ENCODE measurements at places on chromosomes 16 and 17.

- DNase-seq: no peak
Measured at GRCh38 chr17:50787106-50787505, 19.8 kb upstream of the ANKRD40CL start.

GRCh38 chr17:44097110-44097958 is 26.1 kb downstream of the HDAC5 start:
- DNase-seq: no peak

DNA sequence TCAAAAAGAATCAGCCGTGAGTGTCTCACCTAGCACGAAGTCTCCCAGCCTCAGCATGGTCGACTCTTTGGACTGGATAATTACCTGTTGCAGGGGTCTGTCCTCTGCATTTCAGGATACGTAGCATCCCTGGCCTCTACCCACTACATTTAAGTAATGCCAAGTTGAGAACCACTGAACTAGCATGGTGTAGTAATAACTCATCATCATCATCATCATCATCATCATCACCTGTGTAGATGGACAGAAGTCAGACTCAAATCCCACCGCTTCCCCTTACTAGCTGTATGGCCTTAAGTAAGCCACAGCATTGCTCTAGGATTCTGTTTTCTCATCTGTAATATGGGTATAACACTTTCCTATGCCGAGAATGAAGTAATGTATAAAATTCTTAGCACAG is 373.1 kb upstream of the XYLT1 start:
- DNase-seq: no peak

DNA sequence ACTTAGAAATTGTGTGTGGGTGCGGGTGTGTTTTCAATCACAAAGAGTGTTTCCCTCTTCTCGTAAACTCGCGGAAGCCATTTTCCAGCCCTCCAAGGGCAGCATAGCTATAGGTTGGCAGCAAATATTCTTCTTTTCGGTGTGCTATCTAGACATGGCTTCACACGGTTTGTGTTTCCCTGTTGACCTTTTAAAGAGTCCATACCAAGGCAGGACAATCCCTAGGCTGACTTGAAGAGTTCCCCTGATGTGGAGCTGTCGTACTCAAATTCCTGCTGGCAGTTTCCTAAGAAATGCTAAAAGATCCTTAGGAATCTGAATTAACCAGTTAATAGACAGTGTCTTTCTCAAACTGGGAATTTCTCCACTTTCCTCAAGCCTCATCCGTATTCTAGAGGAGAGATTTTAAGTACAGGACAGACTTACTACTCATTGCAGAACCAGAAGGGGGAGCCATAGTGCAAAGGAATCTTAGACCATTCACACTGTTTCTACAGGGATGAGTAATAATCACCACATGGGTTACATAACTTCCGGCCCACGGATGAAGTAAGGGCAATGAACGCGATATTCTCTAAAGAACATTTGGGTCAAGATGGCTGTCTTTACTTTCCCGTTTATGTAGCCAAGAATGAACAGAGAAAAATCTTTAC is 288.6 kb upstream of the ELAC2 start:
- no peak for DNase-seq

DNA sequence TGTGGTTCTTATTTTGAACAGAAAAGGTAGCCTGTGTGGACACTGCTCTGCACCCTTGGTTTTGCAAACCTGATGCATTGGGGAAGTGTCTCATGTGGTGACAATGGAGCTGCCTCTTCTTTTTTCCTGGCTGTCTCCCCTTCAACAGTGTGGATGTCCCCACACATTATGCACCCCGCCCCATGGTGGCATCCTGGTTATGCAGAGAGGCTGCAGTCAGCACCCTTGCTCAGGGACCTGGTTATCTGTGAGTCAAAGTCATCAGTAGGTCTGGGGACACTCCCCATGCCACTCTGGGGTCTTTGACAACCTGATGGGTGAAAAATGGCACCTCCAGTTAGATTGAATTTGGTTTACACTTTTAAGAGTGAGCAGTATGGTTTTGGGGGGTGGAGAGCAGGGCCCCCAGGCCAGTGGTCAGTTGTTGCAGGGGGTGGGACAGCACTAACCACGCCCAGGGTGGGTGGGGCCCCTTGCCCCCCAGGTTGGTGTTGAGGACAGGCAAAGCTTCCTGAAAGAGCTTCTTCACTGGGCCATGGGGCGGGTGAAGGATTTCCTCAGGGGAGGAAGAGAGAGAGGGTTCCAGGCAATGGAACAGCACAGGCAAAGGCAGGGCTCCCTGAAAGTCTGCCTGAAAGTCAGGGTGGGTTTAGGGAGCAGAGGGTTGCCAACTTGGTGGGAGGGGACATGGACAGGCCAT is 24.6 kb upstream of the KCNJ12 start:
- no peak for DNase-seq

- DNase-seq: no peak
Measured at GRCh38 chr16:46897471-46897870, 13.3 kb downstream of the GPT2 start.

DNA sequence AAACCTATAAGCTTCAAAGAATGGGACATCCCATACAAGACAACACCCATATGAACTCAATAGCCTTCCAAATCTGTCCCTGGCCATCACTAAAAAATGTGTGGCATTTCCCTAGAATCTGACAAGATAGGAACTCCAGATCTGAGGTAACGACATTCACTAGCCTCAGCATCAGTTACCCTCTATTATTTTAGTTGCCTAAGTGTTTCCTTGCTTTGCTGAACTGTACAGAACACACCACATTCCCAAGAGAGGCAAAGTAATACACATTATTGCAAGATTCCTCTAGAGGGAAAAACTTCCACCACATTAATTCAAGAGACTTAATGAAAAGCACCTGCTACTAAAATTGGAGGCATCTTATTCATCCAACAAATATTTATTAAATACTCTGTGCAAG is 5.0 kb downstream of the LSM12 start:
- DNase-seq: no peak

- no peak for DNase-seq
Measured at GRCh38 chr17:76179496-76180467, 38.7 kb upstream of the FOXJ1 start.

DNA sequence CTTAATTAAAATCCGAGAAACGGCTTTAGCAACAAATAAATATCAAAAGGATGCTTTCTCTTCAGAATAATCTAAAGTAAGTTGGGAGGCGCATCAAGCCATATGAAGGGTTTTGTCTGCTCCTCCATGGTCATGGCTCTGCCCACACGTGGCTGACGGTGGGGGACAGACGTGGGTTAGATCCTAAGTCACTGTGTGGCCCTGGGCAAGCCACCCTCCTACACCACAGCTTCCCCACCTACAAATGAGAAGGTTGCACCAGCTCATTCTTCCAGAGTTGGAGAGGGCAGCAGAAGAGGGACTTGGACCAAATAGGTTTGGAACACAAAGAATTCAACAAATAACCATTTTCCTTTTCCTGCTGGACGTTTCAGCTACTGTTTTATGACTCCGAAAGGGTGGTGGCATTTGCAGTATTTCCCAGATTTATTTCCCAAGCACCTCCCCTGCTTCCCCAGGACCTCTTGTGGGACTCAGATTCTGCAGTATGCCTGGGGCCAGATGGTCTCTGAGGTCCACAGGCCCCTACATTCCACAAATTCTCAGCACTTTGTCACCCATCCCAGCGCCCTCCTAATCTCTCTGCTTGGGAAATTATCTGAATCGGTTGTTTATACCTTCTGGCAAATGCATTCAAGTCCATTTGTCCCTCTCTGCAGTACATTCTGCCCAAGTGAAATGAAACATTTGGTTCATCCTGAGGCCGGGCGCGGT is 17.8 kb downstream of the LRRC75A start:
- DNase-seq: no peak

DNA sequence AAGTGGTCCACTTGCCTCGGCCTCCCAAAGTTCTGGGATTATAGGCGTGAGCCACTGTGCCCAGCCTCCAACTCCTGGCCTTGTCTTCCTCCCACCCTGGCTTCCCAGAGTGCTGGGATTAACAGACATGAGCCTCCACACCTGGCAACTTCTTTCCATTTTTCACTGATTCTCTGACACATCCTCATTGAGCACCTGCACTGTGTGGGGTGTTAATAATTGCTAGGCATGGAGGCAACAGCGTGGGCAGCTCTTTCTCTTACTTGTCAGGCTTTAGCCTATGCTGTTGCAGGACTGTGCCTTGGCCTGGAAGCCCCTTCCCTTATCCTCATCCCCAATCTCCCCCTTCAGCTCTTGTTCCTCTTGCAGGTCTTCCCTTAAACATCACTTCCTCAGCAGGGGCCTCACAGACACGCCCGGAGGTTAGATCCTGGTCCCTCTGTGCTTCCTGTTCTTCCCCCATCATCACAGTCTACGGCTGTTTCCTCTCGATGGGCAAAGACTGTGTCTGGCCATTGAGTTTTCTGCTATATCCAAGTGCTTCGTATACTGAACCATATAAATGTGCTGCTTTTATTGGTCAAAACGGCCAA is 7.9 kb downstream of the QPRT start:
- no peak for DNase-seq

- DNase-seq: no peak
Measured at GRCh38 chr16:23941025-23941424, 105.2 kb downstream of the PRKCB start.

- DNase-seq: no peak
Measured at GRCh38 chr16:83539736-83540490, 267.9 kb upstream of the HSBP1 start.

DNA sequence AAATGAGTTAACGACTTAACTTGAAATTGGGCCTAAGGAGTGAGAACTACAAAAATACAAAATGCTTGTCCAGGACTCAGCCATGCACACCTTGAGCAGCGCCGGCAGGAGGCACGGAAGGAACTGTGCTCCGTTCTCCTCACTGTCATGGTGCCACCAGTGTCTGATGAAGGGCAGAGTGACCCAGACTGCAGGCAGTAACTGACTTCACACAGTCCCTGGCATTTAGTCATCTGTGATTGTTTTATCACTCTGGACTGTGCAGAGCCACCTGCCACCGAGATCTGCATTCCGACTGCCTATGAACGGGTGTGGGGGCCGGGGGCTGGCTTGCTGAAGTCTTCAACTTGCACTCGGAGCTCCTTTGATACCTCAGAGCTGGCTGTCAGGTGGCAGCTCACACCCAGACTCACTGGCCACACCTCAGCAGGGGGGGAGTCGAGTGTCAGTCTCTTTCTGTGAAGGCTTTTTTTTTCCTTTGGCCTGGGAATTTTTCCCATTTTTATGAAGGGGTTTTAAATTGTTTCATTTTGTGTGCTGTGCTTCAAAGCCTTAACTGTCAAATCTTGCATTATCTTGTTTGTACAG is 20.2 kb upstream of the ENDOV start:
- no peak for DNase-seq

- no peak for DNase-seq
Measured at GRCh38 chr16:83615953-83616350, 191.8 kb upstream of the HSBP1 start.

DNA sequence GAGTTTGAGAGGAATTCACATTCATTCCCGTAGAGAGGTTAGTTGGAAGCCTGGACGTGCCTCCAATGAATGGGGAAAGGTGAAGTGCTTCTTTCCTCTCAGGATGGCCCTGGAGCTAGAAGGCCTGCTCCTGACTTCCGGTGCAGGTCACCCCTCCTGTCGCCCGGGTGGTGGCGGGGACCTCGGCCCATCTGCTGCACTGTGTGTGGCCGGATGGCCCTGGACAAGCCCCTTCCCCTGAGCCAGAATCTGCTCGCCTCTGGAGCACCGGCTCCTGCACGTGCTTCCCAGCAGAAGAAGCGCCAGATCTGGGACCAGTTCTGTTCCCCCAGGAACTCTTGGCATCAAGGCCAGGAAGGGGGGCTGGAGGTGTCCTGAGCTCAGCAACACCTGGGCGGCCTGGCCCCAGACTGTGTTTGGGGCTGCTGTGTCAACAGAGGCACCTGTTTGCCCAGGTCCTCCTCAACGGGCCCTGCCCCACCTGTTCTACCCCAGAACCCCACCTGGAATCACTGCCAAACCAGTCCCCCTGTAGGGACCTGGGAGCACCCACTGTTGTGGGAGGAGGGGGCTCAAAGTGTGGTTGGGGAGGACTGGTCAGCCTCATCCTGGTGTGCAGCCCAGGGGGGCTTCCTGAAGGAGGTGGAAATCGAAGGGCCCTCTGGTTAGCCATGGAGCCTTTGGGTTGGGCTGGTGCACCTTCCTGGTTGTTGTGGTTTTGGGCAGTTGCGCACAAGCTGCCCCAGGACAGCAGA is 5.1 kb upstream of the PERCC1 start:
- no peak for DNase-seq

DNA sequence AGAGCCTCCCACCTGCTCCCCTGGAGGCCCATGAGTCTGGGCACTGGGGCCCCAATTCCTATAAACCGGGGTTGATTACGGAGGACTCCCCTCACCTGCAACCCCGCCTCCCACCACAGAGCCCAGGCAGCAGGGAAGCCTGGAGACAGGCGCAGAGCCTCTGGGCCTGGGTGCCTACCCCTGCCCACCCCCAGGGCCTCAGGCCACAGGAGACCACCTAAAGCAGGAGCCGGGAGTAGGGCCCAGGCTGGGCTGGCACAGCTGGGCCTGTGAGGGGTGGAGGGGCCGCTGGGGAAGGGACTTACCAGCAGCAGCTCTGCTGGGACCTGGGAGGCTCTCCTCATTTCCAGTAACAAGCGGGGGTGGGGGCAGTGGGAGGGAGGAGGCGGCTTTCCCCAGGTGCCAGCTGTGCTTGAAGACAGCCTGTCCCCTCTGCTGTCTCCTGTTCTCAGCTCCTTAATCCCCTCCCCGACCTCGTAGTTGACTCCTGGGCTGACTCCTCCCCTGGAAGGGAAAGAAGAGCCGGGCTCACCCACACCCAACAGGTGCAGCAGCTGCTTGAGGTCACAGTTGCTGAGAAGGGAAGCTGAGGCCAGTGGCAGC is 46.8 kb downstream of the TMEM235 start:
- DNase-seq: no peak

- DNase-seq: no peak
Measured at GRCh38 chr17:5838661-5839300, 231.4 kb upstream of the WSCD1 start.

- no peak for DNase-seq
Measured at GRCh38 chr17:2369551-2370210, 31.2 kb downstream of the MNT start.

- no peak for DNase-seq
Measured at GRCh38 chr17:46745376-46745775, 73.1 kb downstream of the WNT3 start.

GRCh38 chr16:70688246-70688742 is 2.4 kb upstream of the MTSS2 start:
- DNase-seq: no peak

DNA sequence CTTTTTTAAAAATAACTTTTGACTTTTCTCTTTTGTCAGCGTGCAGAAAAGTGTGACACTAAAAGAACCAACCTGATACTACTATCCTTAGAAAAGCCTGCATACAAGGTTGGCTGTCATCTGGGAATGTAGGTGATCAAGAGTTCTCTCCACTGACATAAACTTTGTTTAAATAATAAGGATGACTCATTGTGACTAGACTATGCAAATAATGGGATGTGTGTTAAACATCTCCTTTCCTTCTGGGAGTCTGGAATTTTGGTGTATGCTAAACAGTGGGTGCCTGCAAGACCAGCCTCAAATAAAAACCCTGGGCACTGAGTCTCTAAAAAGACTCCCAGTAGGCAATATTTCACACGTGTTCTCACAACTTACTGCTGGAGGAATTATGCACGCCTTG is 373.4 kb downstream of the CNTNAP4 start:
- DNase-seq: no peak

DNA sequence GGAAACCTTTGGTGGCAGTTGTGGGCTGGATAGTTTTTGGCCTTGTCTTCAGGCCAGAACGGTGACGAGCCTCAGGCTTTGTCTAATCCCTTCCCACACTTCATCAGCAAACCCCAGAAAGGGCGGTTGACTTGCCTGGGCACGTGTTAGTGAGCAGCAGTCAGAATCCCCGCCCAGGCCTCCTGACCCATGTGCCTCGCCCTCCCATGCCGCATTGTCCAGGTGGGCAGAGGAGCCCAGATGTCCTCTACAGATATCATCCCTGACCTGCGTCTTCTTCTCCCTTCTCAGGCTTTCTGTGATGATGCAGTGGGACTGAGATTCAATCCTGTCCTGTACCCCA is 82.5 kb downstream of the OR1D5 start:
- DNase-seq: no peak

Measured in CD8-positive, alpha-beta memory T cell (primary cell).